T-helper 17 cell (primary cell): ENCODE measurements at places on chromosomes 16 and 17.

DNA sequence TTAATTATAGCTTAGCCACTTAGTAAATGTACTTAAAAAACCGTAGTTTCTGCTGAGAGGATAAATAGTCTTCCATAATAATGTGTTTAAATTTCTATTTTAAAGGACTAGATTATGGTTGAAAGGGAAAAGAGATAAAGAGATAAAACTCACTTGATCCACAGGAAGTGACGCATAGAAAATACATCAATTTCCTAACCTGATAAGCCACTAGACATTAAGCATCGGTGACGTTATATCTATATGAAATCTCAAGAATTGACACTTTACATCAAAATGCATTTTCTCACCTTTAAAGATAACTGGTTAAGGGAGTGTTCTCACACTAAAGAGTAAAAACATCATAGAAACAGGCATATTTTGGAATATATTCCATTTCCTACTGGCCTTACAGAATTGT lies 5.8 kb downstream of the FBXO47 start:
- DNase-seq: no peak

GRCh38 chr17:62573480-62574117 lies 53.9 kb upstream of the MRC2 start:
- no peak for DNase-seq

- no peak for DNase-seq
Observed at GRCh38 chr17:34369571-34369970, 6.5 kb upstream of the CCL1 start.

- no peak for DNase-seq
Observed at GRCh38 chr16:56303066-56303715, 111.9 kb downstream of the GNAO1 start.

- DNase-seq: no peak
Observed at GRCh38 chr16:24491731-24492130, 47.6 kb upstream of the RBBP6 start.

- no peak for DNase-seq
Observed at GRCh38 chr17:54194268-54194667, 371.5 kb downstream of the KIF2B start.

GRCh38 chr17:79002291-79002690 lies 7.3 kb downstream of the CANT1 start:
- peak; percentile 1 for DNase-seq

DNA sequence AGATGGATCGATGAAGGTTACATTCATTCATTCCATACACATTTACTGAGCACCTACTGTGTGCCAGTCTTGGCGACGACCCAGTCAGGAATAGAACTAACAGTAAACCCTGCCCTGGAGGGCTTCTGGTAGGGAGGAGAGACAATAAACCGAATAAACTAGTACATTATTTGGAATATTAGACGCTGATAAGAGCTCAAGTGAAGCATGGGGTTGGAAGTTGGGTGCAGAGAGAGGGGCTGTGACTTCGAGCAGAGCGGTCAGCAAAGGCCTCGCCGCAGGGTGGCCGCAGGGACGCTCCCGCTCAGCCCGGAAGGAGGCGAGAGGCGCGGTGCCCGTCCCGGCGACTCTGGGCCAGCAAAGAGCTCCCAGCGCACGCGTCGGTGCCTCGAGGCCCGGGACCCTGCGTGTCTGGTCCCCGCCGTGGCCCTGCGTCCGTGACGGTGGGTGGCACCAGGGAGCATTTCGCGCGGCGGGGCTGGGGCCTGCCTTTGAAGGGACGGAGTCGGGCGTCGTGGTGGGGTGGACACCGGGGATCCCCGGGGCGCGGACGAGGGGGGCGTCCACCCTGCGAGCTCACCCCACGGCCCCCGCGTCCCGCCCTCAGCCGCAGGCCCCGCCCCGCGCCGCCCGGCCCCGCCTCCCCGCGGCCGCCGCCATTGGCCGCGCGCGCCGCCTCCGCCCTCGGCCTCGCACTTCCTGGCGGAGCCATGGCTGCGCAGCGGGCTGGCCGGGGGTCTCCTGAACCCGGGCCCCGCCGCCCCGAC lies at the start of gene KLHL36:
TSS of gene KLHL36 (plus strand) at position 684 of the 767 bp plus-strand sequence. CDS start 2,357 bp downstream, outside the sequence.
- peak; percentile 68 for DNase-seq

DNA sequence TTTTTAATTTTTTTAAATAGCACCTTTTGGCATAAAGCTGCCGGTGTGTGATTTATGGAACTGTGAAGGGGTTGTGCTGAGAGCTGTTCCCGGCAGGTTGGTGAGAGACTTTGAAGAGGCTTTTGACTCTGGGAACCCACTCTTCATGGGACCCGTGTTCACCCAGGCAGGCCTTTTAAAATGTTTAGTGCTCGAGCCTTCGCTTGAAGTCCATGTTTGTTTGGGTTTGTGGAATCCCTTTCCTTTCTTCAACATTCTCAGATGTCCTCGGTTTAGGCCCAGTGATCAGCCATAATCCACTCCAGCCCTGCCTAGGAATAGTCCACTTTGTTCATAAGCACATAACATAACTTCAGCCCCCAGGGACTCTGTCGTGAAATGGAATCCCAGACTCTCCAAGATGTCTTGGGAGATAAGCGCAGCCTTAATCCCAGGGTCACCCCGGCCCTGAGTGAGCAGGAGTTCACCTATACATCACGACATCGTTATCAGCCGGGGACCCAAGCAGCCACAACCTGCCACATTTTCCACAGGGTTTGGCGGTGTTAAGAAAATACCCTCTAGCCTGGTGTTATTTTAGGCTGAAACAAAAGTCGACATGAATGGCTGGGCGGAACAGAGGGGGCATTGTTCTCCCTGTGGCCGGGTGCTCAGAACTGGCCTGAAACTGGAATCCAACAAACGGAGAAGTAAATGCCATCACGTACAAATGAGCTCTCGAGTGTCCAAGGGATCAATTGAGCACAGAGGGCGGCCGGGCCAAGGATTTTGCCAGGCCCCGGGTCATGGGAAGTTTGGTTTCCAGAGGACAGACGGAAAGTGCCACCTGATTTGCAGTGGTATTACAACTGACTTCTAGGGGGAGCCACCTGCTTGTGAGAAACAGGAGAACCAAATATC lies 145.7 kb upstream of the IRX3 start:
- no peak for DNase-seq

GRCh38 chr16:61149709-61150108 lies 886.5 kb downstream of the CDH8 start:
- no peak for DNase-seq

DNA sequence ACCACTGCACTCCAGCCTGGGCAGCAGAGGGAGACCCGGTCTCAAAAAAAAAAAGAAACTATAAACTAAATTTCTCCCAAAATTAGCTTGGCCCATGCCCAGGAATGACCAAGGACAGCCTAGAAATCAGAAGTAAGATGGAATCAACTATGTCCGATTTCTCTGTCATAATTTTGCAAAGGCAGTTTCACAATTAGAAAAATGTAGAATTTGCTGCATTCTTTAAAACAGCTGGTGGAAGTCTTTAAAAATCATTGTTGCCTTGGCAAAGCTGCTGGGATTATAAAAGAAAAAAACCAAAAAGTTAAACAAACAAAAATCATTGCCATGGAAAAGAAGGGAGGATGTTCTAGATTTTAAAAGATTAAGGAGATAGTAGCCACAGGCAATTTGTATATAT lies 32.4 kb downstream of the WWP2 start:
- DNase-seq: no peak
